ENCODE measurements at places on chromosomes 5 and 9.
A peak's percentile ranks its signal among the peaks of the same experiment; 100 is the strongest.

DNA sequence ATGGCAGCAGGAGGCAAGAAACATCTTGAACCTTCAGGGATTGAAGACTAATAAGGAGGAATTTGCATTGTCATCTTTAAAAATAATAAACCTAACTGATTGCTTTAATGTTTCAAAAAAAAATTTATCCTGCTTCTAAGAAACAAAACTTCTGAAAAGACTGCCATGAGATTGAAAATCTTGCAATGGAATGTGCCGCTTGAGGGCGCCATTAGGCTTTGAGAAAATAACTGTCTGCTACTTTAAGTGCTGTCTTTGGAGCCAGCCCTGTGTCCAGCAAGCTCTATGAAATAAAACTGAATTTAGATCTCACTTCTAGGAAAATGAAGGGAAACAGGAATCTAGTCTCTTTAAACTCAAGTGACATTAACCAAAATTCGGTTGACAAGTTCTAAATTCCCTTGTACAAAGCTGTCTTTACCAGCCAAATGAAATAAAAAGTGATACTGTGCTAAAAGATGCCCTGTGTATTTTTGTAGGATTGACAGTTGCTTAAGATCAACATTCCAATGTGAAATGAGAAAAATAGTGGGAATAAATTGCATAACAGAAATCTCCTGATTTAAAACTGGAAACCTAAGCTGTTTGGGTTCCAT lies 79.4 kb downstream of the ESM1 start:
- DNase-seq: peak; percentile 66

GRCh38 chr5:127070243-127070642 lies 3.1 kb downstream of the C5orf63 start:
- DNase-seq: no peak

GRCh38 chr9:82128011-82128696 lies 139.6 kb downstream of the SPATA31D1 start:
- DNase-seq: no peak

GRCh38 chr9:8705861-8706260 lies 906.3 kb upstream of the DMAC1 start:
- no peak for DNase-seq

DNA sequence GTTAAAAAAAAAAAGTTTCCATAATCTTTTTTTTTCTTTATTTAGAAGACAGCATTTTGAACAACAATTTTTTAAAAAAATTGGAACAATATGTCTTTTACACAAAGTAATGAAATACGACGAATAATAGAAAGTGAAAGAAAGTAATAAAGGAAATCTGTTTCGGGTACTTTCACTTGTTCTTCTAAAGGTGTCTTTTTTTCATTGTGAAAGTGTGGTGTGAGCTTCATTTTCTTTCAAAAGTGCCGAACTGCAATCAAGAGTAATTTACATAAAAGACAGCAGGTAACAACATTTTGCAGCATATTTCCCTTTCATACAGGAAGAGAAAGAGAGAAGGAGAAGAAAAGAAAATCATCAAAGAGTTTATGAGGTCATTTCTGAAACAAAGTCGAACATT lies 159.7 kb upstream of the CDH12 start:
- no peak for DNase-seq

GRCh38 chr9:15240927-15241326 lies 66.1 kb downstream of the TTC39B start:
- no peak for DNase-seq

DNA sequence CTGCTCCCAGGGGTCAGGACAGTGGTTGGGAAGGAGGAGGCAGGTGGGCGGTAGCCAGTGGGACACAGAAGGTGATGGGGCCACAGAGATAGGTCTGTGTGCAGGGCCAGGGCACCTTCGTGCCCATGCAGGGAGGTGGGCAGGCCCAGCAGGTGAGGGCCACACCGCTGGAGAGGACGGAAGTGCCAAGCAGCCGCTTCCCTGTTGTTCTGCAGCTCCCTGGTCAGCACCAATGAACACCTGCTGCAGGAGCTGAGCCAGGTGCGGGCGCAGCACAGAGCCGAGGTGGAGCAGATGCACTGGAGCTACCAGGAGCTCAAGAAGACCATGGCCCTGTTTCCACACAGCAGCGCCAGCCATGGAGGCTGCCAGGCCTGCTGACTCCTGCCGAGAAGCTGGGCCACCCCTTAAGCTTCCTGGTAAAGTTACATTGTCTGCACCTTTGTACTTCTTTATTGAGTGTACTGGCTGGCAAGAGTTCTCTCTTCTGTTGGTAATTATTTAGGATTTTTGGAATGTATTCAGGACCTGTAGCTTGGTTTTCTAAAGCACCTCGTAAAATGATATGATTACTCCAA lies 40.3 kb downstream of the TPPP start:
- DNase-seq: no peak

GRCh38 chr5:159405611-159406031 lies 75.3 kb upstream of the IL12B start:
- no peak for DNase-seq

DNA sequence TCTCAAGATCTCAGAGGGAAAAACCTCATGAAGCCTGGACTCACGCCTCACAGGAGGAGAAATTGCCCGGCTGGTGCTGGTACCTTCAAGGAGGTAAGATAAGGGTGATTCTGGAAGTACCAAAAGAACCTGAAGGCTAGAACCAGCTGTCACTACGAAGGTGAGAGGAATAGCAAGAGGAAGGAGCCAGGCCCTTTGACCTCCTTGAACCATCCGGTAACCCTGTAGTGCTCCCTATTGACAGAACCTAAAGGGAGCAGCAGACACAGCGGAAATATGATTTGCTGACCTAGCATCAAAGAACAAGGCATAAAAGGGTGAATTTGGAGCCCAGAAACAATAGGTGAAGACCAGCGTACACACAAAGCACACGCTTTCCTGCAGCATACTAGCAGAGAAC lies 92.2 kb downstream of the DOCK8 start:
- DNase-seq: peak; percentile 70

- DNase-seq: peak; percentile 12
Observed at GRCh38 chr5:95892784-95893354, 68.8 kb downstream of the ELL2 start.

DNA sequence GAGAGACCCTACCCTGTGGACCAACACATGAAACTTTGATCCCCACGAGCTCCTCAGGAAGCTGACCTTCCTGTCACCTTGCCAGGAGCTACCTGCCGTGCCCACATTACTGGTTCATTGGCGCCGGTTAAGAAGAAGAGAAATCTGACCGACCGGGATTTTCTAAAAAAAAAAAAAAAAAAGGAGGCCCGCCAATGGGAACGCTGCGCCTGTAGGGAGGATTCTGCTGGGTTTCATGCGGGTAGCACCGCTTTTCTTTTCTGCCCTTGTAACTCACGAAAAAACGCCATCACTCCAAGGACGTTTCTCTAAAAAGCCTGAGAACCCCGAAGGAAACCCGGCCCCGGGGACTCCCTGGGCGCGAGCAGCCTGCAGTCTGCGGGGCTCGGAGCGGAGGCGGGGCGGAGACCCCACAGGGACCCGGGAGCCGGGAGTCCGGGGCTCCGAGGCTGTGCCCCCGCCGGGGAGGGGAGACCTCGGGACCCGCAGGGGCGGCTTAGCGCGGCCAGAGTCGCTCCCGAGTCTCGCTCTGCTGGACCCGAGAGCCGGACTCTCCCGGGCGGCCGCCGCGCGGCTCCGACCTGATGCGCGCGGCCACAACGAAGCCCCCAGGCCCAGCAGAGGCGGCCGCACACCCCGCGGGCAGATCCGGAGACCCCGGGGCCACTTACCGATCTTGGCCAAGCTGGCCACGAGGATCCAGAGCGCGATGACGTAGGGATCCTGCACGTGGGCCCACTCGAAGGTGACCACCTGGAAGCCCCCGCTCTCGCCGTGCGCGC lies 617 bp downstream of the SLC9A3 start:
- DNase-seq: no peak

- DNase-seq: no peak
Observed at GRCh38 chr5:43606351-43606750, 3.4 kb downstream of the NNT start.
